Fibroblast of the aortic adventitia (primary cell): ENCODE measurements at places on chromosomes 16 and 17.
A peak's percentile ranks its signal among the peaks of the same experiment; 100 is the strongest.

GRCh38 chr17:29710520-29710884, 87.8 kb upstream of the CORO6 start:
- DNase-seq: no peak

- DNase-seq: no peak
Observed at GRCh38 chr17:40319651-40320540, 10.9 kb downstream of the RARA start.

DNA sequence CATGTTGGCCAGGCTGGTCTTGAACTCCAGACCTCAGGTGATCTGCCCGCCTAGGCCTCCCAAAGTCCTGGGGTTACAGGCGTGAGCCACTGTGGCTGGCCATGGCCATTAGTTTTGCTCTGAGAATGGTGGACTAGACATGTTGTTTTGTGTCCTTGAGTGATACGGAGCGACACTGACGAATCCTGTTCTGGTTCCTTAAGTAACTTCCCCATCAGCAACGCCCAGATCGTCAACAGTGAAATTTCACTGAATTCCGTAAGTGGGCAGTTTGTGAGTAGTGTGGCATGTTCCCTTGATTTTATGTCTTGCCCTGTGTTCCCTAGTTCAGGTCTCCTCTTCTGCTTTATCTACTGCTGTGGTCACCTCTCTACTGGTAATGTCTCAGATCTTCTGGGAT, 67.4 kb downstream of the SNX29 start:
- DNase-seq: no peak

- peak; percentile 20 for DNase-seq
Observed at GRCh38 chr17:1648173-1648962, 1.3 kb downstream of the RILP start.

DNA sequence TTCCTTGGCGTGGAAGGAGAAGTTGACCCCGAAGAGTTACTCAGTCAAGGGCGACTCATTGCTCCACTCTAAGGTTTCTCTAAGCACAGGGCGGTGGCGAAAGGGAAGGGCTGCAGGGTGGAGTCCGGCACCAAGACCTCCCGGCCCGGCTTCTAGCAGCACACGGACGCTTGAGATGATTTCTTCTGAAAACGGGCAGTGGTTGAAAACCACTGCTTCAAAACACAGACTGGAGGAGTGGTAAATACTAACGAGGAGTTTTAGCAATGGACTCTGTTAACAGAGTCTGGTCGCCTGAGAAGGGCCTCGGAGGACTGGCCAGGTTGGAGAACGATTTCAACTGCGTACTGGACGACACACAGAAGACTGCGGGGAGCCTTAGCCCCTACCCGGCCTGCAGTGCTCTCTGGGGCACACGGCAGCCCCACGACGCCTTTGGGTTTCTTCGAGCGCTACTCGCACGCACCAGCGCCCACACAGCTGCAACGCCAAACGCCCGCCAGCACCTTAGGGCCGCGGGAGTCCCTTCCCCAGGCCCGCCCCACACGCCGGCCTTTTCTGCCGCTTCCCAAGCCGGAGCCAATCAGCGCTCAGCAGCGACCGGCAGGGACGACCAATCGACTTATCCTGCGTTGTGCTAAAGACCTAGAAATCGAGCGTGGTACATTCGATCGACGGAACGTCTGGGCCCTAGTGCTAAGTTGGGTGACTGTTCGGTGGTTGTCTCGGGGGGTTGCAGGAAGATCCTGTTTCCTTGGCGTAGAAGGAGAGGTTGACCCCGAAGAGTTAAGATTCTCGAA, 14.4 kb upstream of the CA4 start:
- DNase-seq: peak; percentile 87

DNA sequence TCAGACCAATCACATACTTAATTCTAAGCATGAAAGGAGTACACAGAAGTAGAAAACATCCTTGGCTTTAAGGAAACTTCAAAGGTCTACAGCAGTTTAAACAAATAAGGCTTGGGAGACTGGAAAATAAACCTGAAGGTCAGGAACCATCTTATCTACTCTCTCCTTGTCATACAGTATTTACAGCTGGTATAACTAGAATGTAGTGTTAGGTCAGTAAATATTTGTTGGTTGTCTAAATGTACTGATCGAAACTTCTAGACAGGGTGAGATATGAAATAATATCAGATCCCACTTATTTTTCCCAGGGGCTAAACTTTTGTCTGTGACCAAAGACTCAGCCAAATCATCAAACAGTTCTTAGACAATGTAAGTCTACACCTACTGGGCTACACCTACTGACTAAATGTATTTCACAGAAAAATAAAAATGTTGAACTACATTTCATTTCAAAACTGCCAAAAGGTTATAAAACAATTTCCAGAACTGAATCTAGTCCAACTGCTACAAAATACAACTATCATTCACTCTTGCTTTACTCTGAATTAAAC, 27.1 kb upstream of the TMEM97 start:
- no peak for DNase-seq

DNA sequence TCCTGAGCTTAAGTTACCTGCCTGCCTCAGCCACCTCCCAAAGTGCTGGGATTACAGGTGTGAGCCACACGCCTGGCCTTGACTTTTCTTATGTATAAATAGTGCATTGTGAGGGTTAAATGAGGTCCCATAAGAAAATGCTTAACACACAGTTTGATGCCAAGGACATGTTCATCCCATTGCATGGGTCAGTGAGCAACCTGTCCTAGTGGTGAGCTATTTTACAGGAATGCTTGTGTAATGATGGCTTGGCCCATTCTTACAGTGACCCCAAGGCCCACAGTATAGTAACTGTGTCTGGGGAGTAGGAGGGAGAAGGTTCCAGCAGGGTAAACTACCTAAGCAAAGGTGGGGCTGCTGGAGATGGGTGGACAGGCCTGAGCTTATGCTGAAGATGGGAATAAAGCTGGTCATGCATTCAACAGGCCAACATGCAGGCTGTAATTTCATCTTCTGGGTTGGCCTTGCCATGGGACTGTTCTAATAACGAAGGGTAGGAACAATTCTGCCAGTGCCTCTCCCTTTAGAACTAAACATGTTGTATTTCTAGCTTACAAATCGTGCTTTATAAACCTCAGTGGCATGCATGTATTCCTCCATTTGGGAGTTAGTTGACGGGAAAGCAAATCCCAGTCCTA, 6.2 kb downstream of the ACSF2 start:
- DNase-seq: no peak

DNA sequence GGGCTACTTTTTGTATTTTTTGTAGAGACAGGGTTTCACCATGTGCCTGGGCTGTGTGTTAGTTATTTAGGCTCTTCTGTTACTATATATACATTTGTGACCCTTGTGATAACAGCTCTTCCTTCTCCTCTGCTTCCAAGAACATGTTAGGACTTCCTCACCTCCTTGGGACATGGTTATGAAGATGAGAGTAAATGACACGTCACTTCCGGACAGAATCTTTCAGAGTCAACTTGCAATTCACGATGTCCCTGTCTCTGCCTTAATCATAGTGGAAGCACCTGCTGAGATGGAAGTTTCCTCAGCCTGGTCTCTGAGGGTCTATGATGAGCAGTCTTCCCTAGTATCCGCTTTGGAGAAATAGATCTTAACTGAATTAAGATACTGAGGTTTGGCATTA, 42.9 kb downstream of the CCDC42 start:
- no peak for DNase-seq
